ENCODE measurements at places on chromosomes 1 and 21.

DNA sequence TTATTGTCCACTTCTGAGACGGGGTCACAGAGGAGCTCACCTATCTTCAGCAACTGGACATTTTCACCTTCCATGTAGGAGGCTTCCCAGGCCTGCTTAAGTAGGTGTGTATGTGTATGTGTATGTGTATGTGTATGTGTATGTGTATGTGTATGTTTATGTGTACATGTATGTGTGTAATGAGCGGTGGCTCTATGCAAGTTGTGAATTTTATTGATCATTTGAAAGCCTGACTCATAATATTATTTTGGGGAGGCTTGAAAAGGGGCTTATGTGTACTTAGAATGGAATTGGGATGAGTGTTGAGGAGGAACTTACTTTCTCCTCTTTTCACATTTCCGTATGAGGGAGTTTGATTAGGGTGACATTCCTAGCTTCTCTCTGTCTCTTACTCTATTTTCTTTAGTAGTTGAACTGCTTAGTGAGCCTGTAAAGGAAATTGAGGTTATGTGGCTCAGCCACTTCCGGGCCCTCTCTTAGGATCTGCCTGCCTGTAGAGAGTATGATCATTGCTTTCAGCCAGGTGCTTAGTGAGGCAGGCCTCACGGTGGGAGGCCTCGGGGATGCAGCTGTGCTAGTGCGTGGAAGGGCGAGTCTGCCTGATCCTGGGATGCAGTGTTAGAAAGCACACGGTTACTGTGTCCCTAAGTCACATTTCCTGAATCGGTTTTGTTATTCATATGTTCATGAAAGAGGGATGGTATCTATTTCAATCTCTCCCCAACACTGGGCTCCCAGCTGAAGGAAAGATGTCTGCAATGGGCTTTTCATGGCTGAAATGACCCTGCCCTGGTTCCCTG is 61.0 kb downstream of the IER5 start:
- no peak for DNase-seq

DNA sequence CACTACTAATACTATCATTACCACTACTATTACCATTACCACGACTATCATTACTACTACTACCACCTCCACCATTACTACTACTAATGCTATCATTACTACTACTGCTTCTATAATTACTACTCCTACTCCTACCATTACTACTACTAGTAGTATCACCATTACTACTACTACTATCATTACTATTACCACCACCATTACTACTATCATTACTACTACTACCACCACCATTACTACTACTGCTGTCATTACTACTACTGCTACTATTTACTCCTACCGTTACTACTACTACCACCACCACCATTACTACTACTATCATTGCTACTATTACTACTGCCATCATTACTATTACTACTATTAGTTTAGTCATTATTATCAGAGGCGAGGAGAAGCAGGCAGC is 140.9 kb upstream of the KCNJ15 start:
- no peak for DNase-seq

GRCh38 chr21:41777951-41778815 is 11.3 kb upstream of the RIPK4 start:
- peak; percentile 49 for DNase-seq

- DNase-seq, result no peak
Measured at GRCh38 chr1:29264773-29265389, 28.6 kb downstream of the PTPRU start.

Measured in 8988T (cell line).